ENCODE measurements at places on chromosomes 7 and 10.

GRCh38 chr10:122474131-122474818 lies 12.9 kb downstream of the HTRA1 start:
- DNase-seq = no peak

- no peak for DNase-seq
Measured at GRCh38 chr10:45457487-45457886, 83.5 kb downstream of the ALOX5 start.

GRCh38 chr7:34486371-34486770 lies 171.6 kb upstream of the NPSR1 start:
- no peak for DNase-seq

DNA sequence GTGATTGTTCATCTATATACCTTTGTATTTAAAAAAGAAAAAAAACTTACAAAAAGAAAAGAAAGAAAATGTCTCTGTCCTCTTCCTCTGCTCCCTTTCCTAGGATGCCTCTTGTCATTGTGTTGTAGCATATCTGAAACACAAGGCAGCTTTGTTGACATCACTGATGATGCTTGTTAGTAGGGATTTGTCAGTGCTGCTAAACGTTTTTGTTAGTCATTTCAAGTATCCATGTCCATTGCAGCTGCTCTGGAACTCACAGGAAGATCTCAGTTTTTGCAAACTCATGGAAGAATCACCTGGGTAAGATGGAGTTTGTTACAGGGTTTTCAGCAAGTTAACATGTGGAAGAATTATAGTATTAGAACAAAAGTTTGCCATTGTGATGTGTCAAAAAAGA lies 123.6 kb downstream of the CCSER2 start:
- DNase-seq = no peak

- no peak for DNase-seq
Measured at GRCh38 chr7:130352194-130353074, 7.8 kb downstream of the CPA5 start.

GRCh38 chr10:85642421-85643170 lies 724.0 kb downstream of the GRID1 start:
- DNase-seq = no peak

- DNase-seq = no peak
Measured at GRCh38 chr10:32139223-32140073, 83.2 kb upstream of the KIF5B start.

DNA sequence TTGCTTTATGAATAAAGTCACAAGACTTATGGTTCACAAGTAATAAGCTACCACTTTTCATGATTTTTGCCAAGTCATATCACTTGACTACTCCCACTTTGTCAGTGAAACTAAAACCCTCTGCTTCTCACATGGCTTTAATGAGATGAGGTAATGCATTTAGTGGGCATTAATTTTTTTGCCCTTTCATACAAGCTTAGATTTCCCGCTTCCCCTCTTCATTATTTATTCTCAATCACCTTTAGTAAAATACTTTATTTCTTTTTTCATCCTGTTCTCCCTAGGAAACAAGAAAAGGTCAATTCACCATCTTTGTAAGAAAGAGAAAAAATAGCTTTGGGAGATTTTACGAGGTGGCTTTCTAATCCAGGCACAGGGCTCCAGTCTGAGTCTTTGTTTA lies 109.6 kb upstream of the STARD3NL start:
- DNase-seq = no peak

DNA sequence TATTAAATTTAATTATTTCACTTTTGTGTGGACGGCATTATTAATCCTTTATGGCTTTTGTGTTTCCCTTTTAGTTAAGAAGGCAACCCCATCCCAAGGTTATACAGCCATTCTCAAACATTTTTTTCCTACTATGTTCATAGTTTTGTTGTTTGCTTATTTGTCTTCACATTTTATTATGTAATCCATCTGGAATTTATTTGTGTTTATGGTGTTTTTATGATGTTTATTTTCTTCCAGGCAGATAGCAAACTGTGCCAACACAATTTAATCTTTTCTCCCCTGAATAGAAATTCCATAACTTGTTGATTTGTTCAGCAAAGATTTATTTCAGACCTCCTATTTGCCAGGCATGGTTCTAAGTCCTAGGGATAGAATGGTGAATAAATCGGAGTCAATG lies 42.9 kb downstream of the RAB18 start:
- DNase-seq = no peak

All from GM13977 (cell line).